ENCODE measurements at places on chromosomes 1 and 21. TPM values are rescaled to one million over a fixed set of nuclear protein-coding genes. Genes with fewer than 3 reads are reported as not detected.

CRYAA gene
- total RNA-seq = not detected

SLAMF1 gene
- not detected for total RNA-seq

TEX38 gene
- total RNA-seq = not detected

ANP32E gene
- 15.7 TPM for total RNA-seq

CD1B gene
- total RNA-seq = not detected

TOR3A gene
- total RNA-seq = 33.5 TPM

PPP2R5A gene
- 37.6 TPM for total RNA-seq

PLXNA2 gene
- 9.9 TPM for total RNA-seq

All from nasal cavity respiratory epithelium epithelial cell of viscerocranial mucosa (primary cell).